ENCODE measurements at places on chromosomes 1 and 21.

DNA sequence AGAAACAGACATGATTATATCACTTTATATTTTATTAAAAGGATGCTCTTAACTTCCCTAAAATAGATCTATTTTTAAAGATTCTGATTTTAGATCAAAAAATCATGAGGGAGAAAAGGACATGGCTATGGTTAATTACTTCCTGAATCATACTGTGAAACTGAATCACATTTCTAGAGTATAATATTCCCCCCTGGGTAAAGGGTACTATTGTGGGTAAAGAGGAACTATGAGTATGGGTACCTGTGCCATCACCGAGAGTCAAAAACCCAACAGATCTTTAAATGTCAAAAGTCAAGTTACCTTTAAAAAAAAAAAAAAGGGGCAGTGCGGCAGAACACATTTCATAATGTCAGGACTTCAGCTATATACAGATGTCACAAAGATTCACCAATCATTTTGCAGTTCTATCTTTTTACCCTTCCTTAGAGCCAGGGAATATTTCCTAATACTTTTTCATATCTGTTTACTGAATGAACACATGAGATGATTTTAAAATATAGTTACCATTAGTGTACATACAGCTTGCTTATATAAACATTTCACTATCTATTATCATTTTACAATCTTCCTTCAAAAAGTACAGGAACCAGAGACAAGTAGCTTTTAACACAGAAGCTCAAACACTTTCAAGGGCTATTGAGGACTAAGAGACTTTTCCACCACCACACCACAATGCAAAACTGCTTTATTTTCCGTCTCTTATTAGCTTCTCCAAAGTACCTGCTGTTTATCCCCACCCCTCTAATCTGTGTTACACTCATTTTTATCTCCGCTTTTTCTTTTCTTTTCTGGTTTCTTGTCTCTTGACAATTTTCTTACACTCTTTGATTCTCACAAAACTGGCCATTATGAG, 45.0 kb downstream of the EVI5 start:
- no peak for DNase-seq

- DNase-seq: no peak
Measured at GRCh38 chr1:55337801-55338447, 122.8 kb upstream of the USP24 start.

DNA sequence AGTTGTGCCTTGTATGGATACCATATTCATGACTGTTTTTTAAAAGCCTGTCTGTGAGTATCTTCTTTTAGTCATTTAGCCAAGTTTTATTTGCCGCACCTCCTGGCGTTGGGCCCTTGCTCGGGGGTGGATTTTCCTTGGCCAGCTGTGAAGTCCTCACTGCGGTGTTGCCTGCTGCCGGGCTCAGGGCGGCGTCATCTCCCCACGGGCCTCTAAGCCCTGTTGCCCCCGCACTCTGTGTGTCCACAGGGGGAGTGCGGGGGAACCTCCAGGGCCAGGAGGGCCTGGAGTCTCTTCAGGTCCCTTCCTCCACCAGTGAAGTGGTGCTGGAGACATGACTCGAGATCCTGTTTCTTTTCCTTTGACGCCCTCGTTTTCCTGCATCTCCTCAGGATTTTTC, 65.8 kb upstream of the DIP2A start:
- no peak for DNase-seq

- no peak for DNase-seq
Measured at GRCh38 chr1:213083112-213083445, 32.0 kb downstream of the RPS6KC1 start.

DNA sequence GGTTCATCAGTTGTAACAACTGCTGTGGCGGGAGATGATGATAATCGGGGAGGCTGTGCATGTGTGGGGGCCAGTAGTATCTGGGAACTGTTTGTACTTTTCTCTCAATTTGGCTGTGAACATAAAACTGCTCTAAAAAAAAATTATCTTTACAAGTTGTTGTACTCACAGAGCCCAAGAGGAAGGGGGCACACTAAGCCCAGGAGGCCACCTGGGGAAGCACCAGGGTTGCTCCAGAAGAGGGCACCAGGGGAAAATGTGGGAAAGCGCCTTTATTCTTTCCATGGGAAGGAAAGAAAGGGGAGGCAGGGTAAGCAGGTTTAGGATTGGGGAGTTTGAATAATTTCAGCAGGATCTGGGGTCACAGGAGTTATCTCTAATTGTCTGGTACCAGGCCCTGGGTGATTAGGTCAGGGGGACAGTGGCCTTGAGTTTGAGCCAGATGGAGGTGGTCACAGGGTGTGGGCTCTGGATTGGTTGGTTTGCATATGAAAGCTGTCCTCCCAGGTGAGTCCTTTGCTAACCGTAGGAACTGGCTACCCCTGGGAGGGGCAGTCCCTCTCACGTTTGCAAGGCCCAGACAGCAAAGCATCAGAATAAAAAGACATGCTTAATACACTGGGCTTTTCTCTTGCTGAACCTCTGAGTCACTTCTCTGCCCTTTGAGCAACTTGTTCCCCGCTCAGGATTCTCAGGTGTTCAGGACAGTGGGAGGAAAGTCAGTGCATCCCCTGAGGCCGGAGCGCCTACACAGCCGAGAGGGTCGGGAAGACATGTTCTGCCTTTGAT, 11.2 kb downstream of the MYOC start:
- DNase-seq: no peak

DNA sequence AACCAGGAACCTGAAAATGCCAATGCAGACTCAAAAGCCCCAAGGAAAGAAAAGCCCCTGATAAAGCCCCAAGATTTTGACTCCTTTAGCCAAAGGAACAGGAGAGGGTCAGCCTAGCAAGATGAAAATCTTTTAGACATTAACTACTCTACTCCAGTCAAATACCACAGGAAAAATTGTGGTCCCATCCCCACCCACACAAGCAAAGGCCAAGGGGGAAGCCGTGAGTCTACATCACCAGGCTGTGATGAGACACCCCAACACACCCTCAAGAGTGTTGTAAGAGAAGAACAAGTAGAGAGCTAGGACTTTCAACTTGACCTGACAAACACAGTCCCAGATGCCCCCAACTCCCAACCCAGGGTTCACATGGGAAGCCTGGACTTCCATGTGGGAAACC, 192.8 kb upstream of the NR5A2 start:
- no peak for DNase-seq

DNA sequence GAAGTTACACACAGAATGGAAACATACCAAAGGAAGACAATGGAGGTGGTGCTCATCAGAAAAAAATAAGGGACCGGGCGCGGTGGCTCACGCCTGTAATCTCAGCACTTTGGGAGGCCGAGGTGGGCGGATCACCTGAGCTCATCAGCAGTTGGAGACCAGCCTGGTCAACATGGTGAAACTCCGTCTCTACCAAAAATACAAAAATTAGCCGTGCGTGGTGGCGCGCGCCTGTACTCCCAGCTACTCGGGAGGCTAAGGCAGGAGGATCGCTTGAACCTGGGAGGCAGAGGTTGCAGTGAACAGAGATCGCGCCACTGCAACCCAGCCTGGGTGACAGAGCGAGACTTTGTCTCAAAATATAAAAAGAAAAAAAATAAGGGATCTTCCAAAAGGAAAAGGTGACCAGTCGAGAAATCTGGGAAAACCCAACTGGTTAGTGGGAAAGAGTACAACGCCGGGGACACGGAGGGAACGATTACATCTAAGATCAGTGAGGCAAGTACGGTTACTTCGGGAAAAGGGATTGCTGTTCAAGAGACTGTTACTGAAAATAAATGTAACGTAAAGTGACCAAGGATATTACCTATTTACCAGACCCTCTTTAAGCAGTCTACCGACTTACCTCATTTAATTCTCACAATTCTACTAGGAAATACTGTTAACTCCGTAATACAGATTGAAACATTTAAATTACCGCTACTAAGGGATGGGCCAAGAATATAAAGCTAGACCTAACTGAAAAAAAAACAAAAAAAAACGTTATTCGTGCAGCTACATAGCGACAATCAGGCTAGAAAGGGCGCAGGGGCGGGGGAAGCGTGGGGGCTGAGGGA, 822 bp downstream of the CCT3 start:
- DNase-seq: no peak

GRCh38 chr1:222187566-222188332, 360.2 kb downstream of the HHIPL2 start:
- no peak for DNase-seq

Measured in T-helper 9 cell (primary cell).